ENCODE measurements at places on chromosomes 5 and 9.

DNA sequence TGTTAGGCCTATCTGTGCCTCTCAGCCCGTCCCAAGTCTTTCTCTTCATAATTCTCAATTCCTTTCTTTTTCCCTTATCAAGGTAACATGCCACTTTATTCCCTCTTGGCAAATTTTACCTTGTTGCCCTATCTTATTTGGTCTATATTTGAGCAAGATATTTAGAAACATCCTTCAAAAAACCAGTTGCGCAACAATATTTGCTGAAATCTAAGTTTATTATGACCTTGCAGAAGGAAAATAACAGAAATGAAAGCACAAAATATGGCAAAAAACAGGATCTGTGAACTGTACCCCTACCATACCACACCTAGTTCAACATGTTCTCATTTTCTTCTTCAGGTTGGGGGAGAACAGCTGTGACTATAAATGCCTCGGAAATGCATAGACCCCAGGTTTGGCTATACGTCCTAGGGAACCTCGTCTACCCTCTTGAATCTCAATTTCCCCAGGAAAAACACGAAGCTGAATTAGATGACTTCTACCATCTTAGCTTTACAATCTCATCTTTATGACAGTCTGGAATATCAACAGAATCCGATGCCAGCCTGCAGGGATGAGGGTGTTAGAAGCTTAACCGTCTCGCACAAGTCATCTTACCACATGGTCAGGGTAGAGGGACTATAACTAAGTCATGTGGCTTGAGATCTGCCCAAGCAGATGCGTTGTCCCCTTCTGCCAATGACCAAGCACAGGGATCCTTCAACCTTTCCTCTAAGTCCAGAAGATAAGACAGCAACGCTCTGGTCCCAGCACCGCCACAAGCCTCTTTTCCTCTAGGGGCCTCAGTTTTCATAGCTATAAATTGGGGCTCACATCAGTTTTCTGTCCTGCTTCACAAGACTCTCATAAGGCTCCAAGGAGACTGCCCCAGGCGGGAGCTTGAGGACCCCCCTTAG, 1.3 kb downstream of the LCP2 start:
- DNase-seq: no peak

DNA sequence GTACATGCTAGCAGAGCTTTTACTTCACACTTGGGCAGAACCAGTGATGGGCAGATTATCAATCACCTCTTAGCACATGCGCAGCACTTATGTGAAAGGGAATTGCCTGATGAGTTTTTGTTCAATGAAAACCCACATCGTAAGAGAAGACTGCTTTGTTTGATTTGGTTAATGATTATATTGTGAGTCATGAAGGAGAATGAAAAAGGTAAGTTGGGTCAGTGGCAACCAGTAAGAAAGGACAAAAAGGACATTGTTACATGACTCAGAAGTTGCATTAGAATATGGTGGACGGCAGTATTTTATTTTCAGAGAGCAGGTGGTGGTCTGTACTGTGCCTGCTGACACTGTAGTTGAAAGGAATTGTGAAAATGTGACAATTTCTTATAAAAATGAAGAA, 127.4 kb downstream of the AOPEP start:
- no peak for DNase-seq

DNA sequence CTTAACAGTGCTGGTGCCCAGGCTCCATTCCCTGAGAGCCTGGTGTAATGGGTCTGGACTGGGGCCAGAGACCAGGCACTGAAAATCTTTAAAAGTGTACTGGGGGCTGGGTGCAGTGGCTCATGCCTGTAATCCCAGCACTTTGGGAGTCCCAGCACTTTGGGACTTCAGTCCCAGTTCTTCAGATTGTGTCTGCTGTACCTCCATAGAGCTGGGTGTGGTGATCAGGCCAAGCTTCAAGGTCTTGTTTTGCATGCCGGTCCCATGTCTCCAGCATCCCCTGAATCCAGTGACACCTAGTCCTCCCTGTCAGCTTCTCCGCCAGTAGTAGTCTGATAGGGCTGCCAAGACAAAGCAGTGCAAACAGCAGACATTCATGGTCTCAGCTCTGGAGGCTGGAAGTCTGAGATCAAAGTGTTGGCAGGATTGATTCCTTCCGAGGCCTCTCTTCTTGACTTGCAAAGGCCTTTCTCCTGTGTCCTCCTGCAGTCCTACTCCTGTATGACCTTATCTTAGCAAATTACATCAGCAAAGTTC, 108.2 kb downstream of the SYK start:
- DNase-seq: no peak

DNA sequence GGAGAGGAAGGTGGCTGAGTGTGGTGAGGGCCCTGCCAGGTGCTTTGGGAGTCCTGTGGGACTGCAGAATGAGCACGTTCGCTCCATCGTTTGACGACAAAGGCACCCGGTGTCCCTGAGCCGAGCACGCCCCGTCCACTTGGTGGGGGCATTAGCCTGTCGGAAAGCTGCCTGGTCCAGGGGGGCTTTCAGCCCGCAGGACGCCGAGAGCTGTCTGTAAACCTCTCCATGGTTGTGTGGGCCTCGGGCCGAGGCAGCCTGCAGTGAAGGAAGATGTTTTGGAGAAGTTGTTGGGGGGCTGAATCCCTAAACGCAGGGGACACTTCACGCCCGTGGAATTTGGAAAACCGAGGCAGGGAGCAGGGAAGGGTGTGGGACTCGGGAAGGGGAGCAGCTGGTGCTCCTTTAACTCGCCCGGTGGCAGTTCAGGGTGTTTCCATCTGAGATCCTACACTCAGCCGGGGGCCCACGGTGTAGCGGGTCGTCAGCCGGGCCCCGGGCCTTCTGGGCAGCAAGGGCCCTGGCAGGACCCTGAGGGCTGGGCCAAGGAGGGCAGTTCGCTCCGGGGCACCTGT, 53.8 kb downstream of the MRPL36 start:
- no peak for DNase-seq

DNA sequence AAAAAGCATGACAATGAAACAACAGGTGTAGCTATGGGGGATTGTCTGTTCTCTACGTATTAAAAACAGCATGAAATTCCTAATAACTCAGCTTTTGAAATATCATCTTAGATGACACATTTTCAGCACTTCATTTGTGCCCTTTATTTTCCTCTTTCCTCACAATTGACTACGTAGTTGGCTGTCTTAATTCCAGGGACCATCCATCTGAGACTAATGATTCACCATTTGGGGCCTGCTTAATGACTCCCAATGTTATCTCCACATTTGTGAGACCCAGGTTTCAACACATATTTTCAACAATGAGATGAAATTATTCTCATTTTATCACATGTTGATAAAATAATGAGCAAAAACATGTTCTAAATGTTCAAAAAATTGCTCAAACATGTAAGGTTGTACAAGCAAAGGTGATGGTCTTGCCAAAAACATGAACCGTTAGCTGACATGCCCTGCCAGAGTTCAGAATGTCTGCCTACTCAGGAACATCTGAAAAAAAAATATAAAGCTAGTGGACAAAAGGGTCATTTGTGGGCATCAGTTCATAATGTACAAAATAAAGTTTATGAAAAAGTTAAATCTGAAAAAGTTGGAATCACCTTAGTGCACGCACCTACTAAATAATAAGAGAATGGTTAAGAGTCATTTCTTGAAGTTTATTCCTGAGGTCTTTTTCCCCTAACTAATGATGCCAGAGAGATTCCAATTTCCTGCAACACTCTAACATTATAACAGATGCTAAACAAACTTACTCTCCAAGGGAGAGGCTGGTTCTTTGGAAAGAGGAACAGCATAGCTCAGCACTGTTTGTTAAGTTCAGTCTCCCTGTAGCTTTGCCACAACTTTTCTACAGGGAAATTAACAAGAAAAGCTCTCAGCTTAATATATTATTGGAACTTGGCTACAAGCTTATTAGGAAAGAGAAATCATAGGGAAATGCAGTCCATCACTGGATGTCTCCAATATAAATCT, 275.5 kb downstream of the SPOCK1 start:
- no peak for DNase-seq

- DNase-seq: no peak
Observed at GRCh38 chr5:93311881-93312280, 269.1 kb downstream of the NR2F1-AS1 start.

DNA sequence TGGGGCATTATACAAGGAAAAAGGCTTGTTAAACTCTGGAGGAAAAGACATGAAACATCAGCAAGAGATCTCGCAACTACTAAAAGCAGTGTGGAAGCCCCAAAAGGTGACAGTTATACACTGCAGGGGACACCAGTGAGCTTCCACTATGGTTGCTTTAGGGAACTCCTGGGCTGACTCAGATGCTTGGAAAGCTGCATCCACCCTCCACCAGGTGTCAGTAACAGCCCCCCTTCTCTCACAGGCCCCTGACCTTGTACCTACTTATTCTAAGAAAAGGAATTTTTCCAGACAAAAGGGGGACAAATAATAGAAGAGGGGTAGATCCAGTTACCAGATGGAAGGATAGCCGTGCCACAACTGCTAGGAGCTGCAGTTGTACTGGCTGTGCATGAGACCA, 154.4 kb upstream of the COX7C start:
- DNase-seq: no peak

DNA sequence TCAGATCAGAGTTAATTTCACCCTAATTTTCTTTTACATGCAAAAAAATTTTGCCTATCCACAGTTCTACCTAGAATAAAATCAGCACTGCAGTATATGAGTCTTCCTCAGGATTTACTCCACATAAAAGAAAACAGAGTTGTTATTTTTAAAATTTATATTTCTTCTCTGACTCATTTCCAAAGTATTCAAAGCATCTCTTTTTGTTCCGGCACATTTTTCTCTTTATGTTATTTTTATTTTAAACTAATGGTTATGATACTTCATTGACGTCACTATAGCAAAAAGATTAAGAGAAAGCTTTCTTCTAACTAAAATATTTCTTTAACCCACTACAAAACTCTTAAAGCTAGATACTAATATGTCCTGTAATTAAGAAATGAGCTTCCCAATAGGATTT, 590.4 kb downstream of the PRELID2 start:
- no peak for DNase-seq

- DNase-seq: no peak
Observed at GRCh38 chr5:58013542-58014258, 446.2 kb downstream of the PLK2 start.

DNA sequence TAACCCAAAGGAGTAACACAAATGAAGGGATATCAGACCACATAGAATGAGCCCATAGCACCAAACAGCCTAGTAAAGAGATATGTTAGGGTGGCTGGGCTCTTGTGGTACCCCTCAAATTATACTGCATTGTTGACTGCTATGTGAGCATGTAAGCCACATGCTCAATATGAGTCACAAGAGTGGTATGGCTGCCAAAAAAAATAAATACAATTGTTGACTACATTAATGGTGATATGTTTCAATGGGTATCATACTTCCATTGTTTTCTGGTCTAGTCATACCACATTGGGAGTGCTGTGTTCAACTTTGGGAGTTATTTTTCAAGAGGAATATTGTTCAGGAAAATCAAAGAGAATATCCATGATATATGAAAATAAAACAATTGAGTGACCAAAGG, 162.4 kb upstream of the PIK3R1 start:
- no peak for DNase-seq

- DNase-seq: no peak
Observed at GRCh38 chr5:83036991-83037575, 40.1 kb downstream of the TMEM167A start.

GRCh38 chr5:16493261-16493660, 27.7 kb upstream of the ZNF622 start:
- DNase-seq: no peak

DNA sequence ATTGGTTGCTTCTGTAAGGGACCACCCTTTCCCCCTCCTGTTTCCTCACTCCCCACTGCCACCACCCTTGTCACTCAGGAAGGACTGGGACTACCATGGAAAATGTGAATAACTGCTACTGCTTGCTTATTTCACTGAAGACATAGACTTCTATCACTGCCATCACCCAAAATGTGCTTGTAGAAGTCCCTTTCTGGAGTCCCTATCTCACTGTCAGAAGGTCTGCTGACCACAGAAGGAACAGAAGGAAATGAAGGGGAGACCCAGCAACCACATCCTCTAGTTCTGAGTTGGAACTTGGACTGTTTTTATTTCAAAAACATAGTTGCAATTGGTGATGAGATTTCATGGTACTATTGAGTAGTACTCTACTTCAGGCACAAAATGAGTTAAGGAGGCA, 122.5 kb downstream of the NPR3 start:
- DNase-seq: no peak

GRCh38 chr5:124231230-124231629, 515.2 kb downstream of the ZNF608 start:
- DNase-seq: no peak

GRCh38 chr5:2272039-2272438, 389.3 kb upstream of the IRX4 start:
- DNase-seq: no peak

DNA sequence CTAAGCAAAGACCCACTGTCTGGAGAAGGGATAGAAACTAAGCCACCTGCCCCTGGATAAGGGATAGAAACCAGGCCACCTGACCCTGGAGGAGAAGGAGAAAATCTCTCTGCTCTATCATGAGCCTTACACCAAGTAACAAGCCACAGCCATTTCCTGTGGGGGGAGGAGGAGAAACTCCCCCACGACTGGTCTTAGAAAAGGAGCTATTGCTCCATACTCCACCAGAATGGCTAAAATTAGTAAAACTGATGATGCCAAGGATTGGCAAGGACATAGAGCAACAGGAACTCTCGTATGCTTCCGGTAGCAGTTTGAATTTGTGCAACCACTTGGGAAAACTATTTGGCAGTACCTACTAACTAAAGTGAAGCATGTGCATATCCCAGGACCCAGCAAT, 70.8 kb downstream of the ACTL7B start:
- no peak for DNase-seq

DNA sequence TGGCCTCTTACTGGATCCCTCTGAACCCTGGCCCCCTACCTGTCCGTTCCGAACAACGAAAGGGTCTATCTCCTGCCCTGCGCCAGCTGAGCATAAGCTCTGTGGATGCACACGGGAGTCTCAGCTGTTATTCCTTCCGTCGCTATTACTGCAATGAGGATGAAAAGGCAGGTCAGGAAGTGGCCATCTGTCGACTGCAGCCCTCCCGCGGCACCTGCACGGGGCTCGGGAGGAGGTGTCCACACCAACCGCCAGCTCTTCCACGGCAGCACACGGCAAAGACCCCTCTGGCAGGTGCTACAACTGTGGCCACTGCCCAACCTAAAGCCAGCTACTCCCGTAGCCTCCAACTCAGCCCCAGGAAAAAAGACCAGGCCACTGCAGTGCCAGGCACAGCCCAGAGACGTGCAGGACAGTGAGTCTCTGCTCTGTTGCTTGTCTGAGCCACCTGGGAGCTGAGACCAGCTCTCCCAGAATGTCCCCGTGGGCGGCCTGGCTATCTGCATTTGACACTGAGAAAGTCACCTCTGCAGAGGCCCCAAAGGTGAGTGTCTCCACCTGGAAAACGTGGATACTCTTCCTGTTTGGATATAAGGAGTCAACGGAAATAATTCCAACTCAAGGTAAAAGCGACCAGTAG, 19.1 kb downstream of the CAMSAP1 start:
- DNase-seq: no peak
